ENCODE measurements at places on chromosomes 1 and 21. TPM values are rescaled to one million over a fixed set of nuclear protein-coding genes. Genes with fewer than 3 reads are reported as not detected.

The LRRC71 gene
- 0.11 TPM for total RNA-seq

The TRAF3IP3 gene
- not detected for total RNA-seq

The ESRRG gene
- total RNA-seq = not detected

The KIF21B gene
- 2.9 TPM for total RNA-seq

The OR6N1 gene
- total RNA-seq = not detected

The ADAMTSL4 gene
- total RNA-seq = 0.46 TPM

The FLG2 gene
- total RNA-seq = not detected

The CLCNKB gene
- total RNA-seq = not detected

The CFAP74 gene
- total RNA-seq = not detected

The ACKR1 gene
- not detected for total RNA-seq

The TTC39A gene
- 1.2 TPM for total RNA-seq

The ADAM30 gene
- not detected for total RNA-seq

The NBPF14 gene
- total RNA-seq = 17.0 TPM

The S100A1 gene
- not detected for total RNA-seq

The TMEM82 gene
- total RNA-seq = not detected

The PPIAL4G gene
- total RNA-seq = not detected

All from pulmonary artery endothelial cell (primary cell).